Occipital lobe (tissue), 3 donors: ENCODE measurements at places on chromosomes 6 and 20.

DNA sequence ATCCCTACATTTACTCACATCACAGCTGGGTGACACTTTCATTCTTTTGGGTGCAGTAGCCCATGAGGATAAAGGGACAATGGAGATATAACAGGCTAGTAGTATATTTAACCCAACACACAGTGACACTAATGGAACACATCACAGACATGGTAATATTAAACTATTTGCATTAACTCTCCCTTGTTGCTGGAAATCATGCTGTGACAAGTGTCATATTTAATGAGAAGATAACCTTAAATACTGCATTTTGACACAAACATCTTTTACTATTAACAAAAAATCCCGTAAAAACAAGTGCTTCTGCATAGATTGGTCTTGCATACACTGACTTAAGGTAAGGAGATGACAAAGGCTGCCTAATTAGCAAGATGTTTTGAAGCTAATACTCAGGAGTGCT lies 45.5 kb downstream of the CNR1 start:
- DNase-seq = no peak

DNA sequence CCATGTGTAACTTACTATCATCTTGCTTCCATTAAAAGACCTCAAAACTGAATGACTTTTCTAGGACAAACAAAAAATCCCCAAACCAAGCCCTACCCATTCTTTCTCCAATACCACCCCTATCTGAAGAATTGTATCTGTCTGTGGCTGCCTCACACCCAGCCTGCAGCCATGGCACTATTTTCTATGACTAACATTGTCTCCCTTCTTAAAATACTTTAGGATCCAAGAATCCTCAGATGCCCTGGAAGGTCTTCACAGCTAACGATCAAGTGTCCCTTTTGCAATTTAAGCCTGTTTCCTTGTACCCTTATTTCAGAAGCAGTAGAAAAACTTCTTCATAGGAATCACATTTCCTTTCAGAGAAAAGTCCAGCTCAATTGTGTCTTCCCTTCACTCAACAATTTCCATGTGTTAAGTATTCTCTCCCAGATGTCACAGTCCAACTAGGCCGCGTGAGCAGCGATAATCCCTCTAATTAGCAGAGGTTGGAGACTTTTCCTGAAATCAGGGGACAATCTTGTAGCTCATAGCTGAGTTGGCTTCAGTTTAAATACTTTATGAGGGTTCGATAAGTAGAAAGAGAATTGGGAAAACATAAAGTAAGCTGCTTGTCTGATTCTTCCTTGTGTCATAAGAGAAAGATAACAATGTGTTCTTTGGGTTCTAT lies 5.2 kb upstream of the MEP1A start:
- DNase-seq = no peak

DNA sequence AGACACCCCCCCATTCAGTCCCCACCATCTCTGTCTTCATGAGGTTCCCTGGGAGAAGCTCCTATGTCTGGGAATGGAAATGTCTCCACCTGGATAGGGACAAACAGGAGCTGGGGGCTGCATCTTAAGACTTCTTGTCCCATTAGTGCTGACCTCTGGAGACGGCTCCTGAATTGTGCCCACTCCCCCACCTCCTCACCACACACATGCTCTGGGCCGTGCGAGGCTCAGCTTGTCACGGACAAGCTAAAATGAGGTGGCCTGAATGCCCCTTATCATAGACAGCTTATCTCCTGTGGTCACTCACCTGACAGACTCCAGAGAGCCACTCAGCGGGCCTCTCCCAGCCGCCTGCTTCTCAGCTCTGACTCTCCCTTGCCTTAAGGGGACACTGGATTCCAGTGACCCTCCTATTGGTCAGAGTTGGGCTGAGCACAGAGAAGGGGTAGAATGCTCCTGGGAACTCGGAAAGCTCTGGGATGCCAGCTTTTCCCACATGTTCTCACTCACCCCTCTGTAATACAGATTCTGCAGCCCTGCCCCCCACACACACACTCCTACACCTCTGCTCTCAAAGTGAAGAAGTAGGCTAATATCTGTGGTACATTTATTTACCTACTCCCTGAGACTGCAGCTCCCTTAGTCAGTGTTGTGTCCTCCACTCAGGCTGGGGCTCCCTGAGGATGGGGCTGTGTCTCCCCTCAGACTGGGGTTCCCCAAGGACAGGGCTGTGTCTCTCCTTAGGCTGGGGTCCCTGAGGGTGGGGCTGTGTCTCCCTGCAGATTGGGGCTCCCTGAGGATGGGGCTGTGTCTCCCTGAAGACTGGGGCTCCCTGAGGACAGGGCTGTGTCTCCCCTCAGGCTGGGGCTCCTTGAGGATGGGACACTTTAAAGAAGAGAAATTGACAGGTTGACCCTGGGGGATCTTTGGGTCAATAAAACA lies 167.5 kb downstream of the VEGFA start:
- DNase-seq = no peak

DNA sequence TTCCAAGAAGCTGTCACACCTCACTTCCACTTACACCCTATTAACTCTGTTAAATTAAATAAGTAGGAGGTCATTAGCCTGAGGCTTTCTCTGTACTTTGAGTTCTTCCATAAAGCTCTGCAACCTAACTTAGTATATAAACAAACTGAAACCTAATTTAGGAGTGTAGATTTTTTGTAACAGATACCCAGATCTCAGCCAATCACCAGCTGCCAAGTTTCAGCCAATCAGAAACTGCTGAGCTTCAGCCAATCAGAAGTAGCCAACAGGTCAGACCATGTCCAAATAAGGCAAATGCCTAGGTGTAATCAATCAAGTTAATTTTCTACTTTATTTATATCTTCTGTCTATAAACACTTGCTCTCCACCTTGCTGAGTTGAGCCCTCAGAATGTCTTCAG lies 142.7 kb upstream of the SULF2 start:
- DNase-seq = no peak

DNA sequence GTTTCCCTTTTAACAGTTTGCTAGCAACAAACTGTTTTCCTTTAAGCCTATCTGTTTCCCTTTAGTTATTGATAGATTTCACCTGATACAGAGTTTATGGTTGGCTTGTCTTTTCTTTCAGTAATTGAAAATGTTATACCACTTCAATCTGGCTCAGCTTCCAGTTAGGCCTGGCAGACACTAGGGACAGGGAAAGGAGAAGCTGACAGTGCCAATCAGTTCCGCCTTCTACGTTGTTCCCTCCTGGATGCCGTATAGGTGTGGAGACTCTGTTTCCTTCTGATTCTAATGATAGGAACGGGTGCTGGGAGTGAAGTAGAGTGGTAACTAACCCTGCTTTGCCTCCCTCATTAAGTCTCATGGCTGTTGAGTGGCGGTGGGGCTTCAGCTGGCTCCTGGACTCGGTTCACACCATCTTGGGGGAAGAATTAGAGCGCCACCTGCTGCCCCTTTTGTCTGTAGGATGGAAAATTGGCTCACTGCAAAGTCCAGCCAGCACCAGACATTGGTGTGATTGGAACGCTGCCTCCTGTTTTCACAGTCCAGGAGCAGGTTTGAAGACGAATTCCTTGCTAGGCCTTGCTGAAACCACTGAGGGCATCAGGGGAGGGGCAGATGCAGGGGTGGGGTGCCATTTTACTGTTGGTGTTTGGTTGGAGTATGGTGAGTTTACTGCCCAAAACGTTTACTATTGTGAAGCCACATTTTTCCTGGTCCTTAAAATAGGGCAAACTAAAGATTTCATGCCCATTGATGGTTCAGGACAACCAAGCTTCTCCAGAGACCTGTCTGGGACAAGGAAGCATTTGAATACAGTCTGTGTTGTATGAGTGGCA lies 1729.5 kb downstream of the GRIK2 start:
- DNase-seq = no peak

DNA sequence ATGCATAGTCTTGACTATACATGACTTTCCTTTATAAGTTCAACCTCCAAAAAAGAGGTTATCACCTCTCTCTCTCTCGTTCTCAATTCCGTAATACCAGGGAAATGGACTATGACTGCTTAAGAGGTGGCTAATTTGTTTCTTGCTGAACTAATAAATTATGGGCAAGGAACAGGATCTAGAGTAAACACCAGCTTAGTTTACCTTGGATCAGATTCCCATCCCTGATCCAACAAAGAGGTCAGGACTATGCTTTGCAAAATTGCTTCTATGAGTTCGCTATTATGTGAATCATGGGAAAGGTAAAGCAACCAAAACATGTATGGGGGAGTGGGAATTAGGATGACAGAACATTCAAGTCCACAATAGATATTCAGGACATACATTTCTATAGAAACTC lies 630.7 kb downstream of the HACE1 start:
- DNase-seq = no peak

GRCh38 chr6:150087336-150087735 lies 18.4 kb upstream of the ULBP3 start:
- DNase-seq = no peak

DNA sequence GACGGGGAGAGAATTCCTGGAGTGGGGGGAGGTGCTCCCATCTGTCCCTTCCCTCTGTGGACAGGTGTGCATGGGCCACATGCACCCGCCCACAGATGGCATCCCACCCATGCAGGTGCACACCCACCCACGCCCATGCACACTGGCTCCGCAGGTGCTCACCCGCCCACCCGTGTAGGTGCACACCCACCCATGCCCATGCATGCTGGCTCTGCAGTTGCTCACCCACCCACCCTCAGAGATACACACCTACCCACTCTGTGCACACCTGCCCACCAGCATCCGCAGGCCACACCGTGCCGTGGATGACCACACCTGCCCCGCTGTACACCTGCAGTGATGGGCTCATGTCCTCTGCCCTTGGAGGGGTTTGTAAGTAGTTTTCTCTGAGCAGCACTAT lies 132.0 kb downstream of the PHACTR3 start:
- no peak for DNase-seq

DNA sequence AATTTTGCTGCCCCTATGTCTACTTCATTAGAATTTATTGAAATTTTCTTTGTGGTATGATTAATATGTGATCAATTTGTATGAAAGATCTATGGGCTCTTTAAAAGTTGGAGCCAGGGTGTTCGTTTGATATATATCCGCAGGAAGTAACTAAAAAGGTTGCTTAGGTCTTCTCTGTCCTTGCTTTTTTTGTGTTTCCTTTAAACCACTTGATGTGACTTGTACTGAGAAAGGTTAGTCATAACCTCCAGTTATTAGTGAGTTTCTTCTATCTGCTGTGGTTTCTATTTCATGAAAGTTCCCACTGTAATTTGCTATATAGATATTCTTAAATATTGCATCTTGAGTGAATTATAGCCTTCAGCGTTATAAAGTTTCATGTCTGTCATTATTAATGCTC lies 585.3 kb upstream of the ARID1B start:
- no peak for DNase-seq

- no peak for DNase-seq
These were observed 2.2 kb downstream of the HMGCLL1 start for GRCh38 chr6:55576811-55577210.

GRCh38 chr20:9467995-9468394 lies 46.4 kb upstream of the LAMP5 start:
- DNase-seq = no peak

GRCh38 chr6:106509420-106510089 lies 119.7 kb downstream of the RTN4IP1 start:
- DNase-seq = no peak

DNA sequence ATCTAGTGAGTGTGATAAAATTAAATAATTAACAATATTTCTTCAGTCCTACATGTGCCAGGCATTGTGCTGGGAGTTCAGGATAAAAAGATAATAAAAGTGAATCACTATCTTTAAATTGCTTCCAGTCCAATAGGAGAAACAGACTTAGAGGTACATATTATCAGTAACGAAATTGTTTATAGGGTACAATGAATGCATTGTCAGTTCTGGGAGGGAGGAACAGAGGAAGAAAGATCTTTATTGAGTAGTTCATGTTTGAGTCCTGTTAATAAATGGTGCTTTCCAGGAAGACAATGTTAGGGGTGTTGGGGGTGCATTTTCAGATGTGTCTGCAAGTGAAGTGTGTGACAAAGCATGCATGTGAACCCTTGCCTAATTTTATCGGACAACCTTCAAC lies 183.1 kb downstream of the OGFRL1 start:
- DNase-seq = no peak

DNA sequence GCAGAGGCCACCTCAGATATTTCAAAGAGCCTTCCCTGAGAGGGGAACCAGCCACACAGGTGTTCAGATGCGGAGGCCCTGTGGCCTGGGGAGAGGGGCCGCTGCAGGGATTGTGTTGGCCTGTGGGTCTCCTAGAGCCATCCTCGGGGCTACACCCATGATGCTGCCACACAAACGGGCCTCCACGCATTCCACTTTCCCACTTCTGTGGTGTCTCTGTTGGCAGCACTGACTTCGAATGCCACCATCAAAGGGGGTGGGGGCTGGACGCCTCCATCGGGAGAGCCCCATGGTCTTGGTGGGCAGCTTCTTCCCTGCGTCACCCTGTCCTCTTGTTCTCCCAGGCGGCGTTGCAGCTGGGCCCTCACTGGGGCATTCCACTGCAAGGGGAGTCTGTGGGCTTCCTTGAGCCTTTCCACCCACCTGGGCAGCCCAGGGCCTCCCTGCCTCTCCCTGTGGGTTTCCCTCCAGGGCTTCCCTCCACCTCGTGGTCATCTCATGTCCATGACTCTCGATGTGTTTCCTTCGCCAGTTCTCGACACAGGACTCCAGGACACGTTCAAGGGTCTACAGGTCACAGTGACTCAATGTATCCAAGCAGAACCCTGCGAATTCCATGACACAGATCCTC lies 145.5 kb downstream of the ERMARD start:
- DNase-seq = no peak

- no peak for DNase-seq
These were observed 469.1 kb upstream of the RUNX2 start for GRCh38 chr6:44858998-44859397.

DNA sequence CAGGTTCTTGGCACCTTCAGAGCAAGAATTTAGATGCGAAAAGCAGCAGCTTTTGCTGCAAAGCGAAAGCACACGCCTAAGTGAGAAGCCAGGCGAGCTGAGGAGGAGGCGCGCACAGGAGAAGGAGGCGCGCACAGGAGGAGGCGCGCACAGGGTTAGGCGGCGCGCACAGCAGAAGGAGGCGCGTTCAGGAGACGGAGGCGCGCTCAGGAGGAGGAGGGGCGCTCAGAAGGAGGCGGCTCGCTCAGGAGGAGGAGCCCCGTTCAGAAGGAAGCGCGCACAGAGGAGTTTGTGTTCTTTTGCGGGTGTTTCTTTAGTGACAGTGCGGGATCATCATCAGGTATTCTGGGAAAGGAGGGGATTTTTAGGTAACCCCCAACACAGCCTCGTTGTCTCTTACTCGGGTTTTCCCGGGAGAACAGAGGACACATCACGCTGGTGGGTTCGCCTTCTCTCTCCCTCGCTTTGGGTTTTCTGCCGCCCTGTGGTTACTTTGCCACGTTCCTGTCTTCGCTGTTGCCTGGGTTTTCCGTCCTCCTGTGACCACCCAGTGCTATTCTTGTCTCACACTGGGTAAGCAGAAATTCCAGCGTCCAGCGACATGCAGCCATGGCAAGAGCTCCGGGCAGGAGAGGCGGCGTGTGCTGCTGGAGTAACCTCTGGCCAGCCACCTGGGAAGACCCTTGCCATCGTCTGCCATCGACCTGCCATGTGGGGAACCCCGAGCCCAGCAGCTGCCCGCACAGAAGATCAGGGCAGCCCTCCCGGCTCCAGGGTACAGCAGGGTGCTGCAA lies 47.0 kb downstream of the WDR27 start:
- DNase-seq = peak; percentile 45
